ENCODE measurements at places on chromosomes 5 and 9.

DNA sequence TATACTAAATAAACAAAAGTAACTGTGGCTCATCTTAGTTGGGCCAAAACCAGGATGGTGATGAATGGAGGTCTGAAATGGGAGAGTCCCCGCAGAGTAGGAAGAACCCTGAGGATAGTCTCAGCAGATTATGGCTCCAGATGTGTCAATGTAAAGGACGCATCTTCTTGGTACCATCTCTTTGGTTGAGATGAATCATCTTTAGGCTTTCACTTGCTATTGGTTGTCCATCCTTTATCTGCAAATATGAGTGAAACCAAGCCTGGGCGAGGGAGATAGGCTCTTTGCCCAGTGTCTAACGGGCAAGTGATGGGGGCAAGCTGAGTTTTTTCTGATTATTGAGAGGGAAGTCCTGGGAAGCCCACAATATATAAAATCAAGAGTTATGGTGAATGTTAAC is 19.4 kb upstream of the LCP2 start:
- DNase-seq, result no peak

DNA sequence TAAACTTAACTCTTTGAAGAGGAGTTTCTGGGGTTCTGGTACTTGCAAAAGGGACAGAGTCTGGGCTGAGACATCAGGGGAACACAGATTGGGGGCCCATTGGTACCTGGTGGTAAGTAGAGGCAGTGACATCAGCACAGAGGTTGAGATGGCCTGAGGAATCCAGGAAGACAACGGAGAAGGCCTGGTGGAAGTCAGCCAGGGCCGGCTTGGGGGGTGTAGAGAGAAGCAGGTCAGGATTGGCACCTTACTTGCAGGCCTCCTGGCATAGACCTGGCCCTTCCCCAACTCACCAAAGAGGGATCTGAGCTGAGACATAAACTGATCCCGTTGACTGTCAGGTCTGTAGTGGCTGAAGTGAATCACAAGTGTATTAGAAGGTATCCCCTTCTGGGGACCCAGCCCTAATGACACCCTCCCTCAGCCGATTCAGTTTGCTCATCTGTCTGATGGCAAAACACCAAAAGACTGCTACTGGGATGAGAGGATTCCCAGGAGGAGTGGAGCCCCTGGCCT is 5.5 kb downstream of the NOL6 start:
- DNase-seq, result no peak

GRCh38 chr5:122022966-122023365 is 55.1 kb downstream of the LOX start:
- DNase-seq, result no peak

GRCh38 chr9:99249619-99250018 is 27.5 kb downstream of the SEC61B start:
- DNase-seq, result no peak

GRCh38 chr9:129584136-129584535 is 36.8 kb downstream of the C9orf50 start:
- peak; percentile 26 for DNase-seq

Data from stimulated activated CD4-positive, alpha-beta T cell treated with anti-CD3 and anti-CD28 coated beads, TNF-alpha, amount 100 ng/mL, for 4 hours (primary cell).